NK-92 treated with Interleukin-12 subunit alpha and Interleukin-12 subunit beta, amount 100 ng/mL, for 24 hours (cell line): ENCODE measurements at places on chromosomes 1 and 21.

DNA sequence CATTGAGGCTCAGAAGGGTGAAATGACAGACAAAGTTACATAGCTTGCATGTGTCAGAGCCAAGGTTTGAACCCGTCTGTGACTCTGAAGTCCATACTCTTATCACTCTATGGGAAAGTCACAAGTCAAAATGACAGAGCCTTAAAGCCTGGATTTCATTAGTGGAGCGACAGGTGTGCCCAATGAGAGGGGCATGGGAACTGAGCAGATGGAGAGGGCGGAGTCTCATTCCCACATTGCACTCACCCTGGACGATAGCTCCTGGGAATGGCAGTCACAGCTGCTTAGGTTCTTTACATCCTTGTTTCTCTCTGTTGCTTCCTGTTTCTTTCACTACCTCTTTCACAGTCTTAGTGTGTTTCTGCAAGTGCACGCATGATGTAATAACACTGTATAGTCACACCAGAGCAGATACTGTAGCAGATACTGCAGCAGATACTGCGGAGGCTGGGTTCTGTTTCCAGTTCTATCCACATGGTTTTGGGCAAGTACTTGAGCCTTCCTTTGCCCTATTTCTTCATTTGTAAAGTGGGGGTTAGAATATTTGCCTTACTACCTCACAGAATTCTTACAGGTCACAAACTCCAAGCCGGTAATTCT lies 127.2 kb downstream of the ZSCAN20 start:
- no peak for DNase-seq

GRCh38 chr21:45695086-45695485 lies 51.6 kb downstream of the PCBP3 start:
- no peak for DNase-seq

DNA sequence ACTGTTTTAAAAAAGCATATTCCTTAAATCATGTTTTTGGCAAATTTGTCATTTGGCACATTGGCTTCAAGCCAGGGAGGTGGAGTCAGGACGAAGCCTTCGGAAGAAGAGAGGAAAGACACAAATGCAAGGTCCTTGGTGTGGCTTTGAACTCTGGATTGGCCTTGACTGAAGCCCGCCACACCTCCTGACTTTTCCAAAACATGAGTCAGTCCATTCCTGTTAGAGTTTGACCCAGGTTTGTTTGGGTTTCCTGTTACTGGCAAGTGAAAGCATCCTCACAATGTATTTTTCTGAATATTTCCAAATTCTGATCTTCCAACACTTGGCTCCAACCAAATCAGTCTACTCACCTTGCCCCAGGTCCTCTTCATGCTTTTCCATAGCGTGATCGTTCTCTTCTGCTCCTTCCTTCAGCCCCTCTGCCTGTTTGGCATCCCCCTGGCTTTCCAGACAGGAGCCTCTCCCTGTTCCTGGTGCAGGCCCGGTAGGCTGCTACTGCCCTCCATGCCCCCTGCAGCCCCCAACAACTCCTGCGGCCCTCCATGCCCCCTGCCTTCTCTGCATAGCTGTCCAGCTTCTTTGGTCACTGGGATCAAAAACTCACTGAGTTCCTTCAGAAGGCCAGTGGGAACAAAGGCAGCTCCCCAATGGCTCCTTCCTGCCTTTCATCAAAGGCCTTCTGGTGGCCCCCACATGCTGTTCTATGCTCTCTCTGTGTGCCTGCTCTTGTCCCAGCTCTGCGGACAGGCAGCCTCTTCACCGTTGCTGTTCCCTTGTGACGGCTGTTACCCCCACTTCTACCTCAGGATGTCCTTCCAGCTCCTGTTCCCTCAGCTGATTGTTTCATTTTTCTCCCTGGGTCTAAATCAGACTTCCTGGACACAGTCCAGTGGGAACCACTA lies 30.4 kb upstream of the SLC30A1 start:
- DNase-seq = no peak

- DNase-seq = no peak
Observed at GRCh38 chr21:34147792-34148418, 74.5 kb downstream of the MRPS6 start.

DNA sequence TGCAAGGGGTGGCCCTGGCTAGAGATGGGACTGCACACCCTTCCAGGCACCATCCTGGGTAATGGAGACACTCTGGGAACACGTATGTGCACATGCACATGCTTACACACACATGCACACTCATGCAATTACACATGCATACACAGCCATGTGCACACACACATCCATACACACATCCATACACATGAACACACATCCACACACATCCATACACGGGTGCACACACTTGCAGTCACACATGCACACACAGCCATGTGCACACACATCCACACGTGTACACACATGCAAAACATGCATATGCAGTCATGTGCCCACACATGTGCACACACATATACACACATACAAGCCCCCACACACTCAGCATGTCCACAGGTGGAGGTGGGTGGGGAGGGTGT lies 22.3 kb upstream of the POFUT2 start:
- DNase-seq = no peak

GRCh38 chr1:51734896-51735745 lies 118.2 kb downstream of the OSBPL9 start:
- DNase-seq = no peak

- no peak for DNase-seq
Observed at GRCh38 chr1:71054281-71054731, 6.7 kb upstream of the PTGER3 start.

GRCh38 chr1:95003433-95003738 lies 69.4 kb downstream of the ALG14 start:
- no peak for DNase-seq

- DNase-seq = no peak
Observed at GRCh38 chr1:235651170-235651806, 1.7 kb upstream of the GNG4 start.

DNA sequence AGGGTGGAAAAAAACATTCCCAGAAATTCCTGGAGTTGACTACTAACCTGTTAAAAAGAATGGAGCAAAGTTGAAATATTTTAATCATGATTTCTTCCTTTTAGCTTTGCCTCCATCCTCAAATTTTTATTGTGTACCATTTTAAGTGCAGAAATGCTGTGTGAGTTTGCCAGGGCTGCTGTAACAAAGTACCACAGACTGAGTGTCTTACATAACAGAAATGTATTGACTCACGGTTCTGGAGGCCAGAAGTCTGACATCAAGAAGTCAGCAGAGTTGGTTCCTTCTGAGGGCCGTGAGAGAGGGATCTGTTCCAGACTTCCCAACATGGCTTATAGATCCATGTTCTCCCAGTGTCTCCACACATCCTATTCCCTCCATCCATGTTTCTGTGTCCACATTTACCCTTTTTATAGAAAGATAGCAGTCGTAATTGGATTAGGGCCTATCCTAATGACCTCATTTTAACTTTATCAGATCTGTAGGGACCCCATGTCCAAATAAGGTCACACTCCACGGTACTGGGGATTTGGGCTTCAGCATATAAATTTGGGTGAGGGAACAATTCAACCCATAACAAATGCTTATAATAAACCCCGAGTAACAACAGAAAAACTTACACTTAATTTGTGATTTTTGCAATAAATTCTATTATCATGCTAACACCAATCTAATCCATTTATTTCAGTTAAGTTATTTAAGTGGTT lies 12.7 kb downstream of the SNX7 start:
- no peak for DNase-seq

DNA sequence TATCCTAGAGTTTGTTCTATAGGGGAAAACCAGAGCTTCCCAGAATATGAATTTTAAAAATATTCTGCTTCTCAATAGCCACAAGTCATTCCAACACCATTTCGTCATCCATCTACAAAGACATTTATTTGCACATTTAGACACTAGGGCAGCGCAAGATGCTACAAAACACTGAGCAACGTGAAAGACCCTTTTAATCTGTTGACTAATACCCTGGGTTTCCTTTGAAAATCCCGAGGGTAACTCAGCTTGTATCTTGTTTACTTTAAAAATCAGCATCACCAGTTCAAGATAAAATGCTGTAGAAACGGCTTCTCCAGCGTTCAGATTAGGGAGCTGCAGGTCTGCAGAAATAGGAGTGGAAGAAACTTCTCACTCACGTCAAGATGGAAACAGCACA lies 13.5 kb downstream of the PDPN start:
- no peak for DNase-seq

GRCh38 chr1:90133133-90133532 lies 138.2 kb downstream of the ZNF326 start:
- no peak for DNase-seq

DNA sequence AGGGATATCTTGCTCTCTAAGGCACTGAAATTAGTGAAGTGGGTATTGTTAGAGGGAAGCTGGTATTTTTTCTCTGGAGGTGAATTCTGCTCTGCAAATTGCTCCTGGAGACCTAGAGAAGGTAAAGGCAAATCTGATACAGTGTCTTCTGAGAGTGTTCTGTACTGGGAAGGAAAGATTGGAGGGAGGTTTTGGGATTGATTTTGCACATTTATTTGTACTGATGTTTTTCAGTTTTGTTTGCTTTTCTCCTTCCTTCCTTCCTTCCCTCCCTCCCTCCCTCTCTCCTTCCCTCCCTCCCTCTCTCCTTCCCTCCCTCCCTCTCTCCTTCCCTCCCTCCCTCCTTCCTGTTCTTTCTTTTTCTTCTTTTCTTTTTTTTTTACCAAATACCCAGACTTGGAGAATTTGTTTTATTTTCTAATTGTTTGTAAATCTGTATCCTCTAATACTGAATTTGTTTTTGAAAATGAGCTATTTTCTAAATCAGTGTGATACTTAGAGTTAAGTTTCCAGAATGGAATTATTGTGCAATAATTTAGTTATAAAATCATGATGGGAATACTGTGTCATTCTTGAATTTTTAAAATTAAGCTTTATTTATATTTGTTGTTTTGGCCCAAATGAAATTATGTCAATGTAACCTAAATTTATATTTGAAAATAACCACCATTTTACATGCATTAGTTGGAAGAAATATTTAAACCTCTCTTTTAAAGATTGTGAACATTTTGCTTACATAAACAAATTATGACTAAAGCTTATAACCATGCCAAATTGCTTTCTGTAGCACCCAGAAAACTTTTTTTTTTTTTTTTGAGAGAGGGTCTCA lies 4.9 kb downstream of the CMPK1 start:
- no peak for DNase-seq

GRCh38 chr1:212238552-212238951 lies 46.7 kb upstream of the PPP2R5A start:
- DNase-seq = no peak

DNA sequence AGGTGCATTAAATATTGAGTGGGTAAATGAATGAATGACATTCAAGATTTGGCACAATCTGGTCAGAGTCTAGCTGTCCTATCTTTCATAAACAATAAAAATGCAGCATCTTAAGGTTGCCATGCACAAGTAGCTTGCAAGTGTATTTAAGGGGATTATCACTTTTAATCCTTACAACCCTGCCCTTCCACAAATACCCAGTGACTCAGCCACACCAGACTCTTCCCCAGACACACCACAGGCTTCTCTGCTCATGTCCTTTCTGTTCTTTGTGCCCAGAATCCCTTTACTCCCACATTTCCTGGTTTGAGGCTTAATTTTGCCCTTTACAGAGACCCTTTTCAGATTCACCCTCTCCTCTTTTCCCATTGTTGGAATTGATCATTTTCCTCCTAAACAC lies 59.8 kb downstream of the KIRREL1 start:
- no peak for DNase-seq

GRCh38 chr1:172698224-172698623 lies 39.3 kb downstream of the FASLG start:
- DNase-seq = no peak

DNA sequence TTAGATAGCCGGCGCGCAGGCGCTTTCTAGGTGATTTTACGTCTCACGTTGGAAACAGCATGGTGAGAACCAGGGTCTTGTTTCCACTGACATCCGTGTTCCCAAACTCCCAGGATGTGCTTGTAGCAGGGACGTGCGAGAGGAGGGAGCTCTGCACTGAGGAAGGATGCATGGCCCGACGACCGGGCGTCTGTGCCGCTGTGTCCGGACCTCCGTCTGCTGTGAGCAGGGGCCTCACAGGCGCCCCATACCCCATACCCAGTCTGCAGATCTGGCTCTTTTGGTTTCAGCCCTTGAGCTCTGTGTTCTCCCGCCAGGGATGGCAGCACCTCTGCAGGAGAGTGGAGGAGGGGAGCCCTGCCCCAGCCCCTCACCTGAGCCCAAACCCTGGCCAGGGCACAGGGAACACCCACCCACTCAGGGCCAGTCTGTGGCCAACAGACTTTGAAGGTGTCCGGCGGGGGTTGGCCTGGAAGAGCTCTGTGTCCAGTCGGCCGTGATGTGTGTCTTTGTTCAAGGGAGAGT lies 67.2 kb upstream of the COL6A1 start:
- no peak for DNase-seq

- no peak for DNase-seq
Observed at GRCh38 chr1:109396871-109397580, 692 bp downstream of the SORT1 start.

DNA sequence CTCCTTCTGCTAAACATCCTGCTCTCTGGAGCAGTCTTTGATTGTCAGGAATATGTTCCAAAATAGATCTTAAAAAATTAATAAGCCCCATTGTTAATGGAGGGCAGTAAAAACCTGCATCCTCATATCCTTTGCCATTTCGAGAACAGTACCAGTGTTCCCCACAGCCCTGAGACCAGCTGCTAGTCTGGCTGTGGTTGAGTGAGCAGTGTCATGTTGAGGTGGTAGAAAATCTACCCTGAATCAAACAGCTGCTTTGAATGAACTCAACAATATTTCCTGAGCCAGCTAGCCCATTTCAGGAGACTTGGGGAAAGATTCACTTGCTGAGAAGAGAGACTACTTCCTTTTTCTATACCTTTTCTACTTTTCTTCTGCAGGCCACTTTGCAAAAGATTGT lies 24.4 kb downstream of the FABP3 start:
- DNase-seq = no peak

- no peak for DNase-seq
Observed at GRCh38 chr1:213335084-213335483, 284.0 kb downstream of the RPS6KC1 start.

DNA sequence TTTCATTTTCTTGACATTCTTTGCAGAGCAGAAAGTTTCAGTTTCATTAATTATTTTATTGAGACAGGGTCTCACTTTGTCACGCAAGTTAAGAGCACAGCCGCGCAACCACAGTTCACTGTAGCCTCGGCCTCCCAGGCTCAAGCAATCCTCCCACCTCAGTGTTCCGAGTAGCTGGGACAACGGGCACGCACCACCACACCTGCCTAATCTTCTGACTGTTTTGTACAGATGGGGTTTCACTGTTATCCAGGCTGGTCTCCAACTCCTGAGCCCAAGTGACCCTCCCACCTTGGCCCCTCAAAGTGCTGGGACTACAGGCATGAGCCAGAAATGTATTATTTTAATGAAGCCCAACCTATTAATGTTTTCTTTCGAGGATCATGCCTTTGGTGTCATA lies 3.0 kb upstream of the SPATC1L start:
- DNase-seq = no peak
